A549 treated with AZD2906 at 1 μM for 4 hours (cell line): ENCODE measurements at places on chromosomes 1 and 21. TPM values are rescaled to one million over a fixed set of nuclear protein-coding genes. Genes with fewer than 3 reads are reported as not detected.

ODR4 gene
- total RNA-seq = 12.7 to 16.5 TPM (median 15.3 TPM) in 5 replicates

F13B gene
- total RNA-seq = 0.05 to 0.08 TPM (median 0.07 TPM) in 3 of 5 replicates, not detected in the others

LEFTY2 gene
- total RNA-seq = 0.07 to 0.43 TPM (median 0.17 TPM) in 4 of 5 replicates, not detected in the other

TSPEAR gene
- not detected in 5 replicates for total RNA-seq

LCE2A gene
- not detected in 5 replicates for total RNA-seq

NEK2 gene
- total RNA-seq = 33.4 to 51.2 TPM (median 40.0 TPM) in 5 replicates

OR2T33 gene
- not detected in 5 replicates for total RNA-seq

ARHGEF10L gene
- 5.6 to 7.2 TPM (median 6.7 TPM) in 5 replicates for total RNA-seq

PTGFR gene
- not detected in 5 replicates for total RNA-seq

FRRS1 gene
- 1.4 to 2.0 TPM (median 1.6 TPM) in 5 replicates for total RNA-seq

HPCAL4 gene
- 0.21 to 0.27 TPM (median 0.23 TPM) in 5 replicates for total RNA-seq

RNF186 gene
- total RNA-seq = not detected in 5 replicates

FOXO6 gene
- total RNA-seq = 0.42 to 1.0 TPM (median 0.96 TPM) in 5 replicates

LCE1E gene
- 0.32 TPM in 1 of 5 replicates, not detected in the others for total RNA-seq

SMPDL3B gene
- 1.1 to 1.6 TPM (median 1.3 TPM) in 5 replicates for total RNA-seq

CFHR5 gene
- not detected in 5 replicates for total RNA-seq

COL18A1 gene
- 136 to 168 TPM (median 156 TPM) in 5 replicates for total RNA-seq

CDA gene
- total RNA-seq = 33.3 to 43.7 TPM (median 34.5 TPM) in 5 replicates

SHISAL2A gene
- 0.46 to 0.84 TPM (median 0.50 TPM) in 5 replicates for total RNA-seq

ST3GAL3 gene
- total RNA-seq = 2.1 to 2.9 TPM (median 2.7 TPM) in 5 replicates

CD1D gene
- 0.03 to 0.05 TPM (median 0.04 TPM) in 4 of 5 replicates, not detected in the other for total RNA-seq

UBE2U gene
- not detected in 5 replicates for total RNA-seq

LDLRAD1 gene
- total RNA-seq = not detected in 5 replicates

SFT2D2 gene
- 11.1 to 19.0 TPM (median 12.2 TPM) in 5 replicates for total RNA-seq

GJB5 gene
- 0.06 to 0.15 TPM (median 0.12 TPM) in 4 of 5 replicates, not detected in the other for total RNA-seq

PIK3C2B gene
- 5.9 to 8.7 TPM (median 7.4 TPM) in 5 replicates for total RNA-seq

SLC9C2 gene
- total RNA-seq = not detected in 5 replicates

FMO2 gene
- not detected in 5 replicates for total RNA-seq

DDOST gene
- total RNA-seq = 194 to 210 TPM (median 205 TPM) in 5 replicates

S1PR1 gene
- 0.08 to 0.23 TPM (median 0.20 TPM) in 5 replicates for total RNA-seq

CALML6 gene
- total RNA-seq = 0.12 to 0.23 TPM (median 0.15 TPM) in 5 replicates

BNIPL gene
- 0.04 to 0.16 TPM (median 0.15 TPM) in 5 replicates for total RNA-seq

PLD5 gene
- 1.9 to 2.9 TPM (median 2.1 TPM) in 5 replicates for total RNA-seq

OVAAL gene
- total RNA-seq = 0.08 to 0.17 TPM (median 0.14 TPM) in 4 of 5 replicates, not detected in the other

SERINC2 gene
- 18.8 to 32.8 TPM (median 29.6 TPM) in 5 replicates for total RNA-seq

CLDN17 gene
- total RNA-seq = not detected in 5 replicates

MTARC1 gene
- total RNA-seq = 8.1 to 8.9 TPM (median 8.5 TPM) in 5 replicates

TSPAN1 gene
- 1.5 to 3.8 TPM (median 2.6 TPM) in 5 replicates for total RNA-seq

STPG1 gene
- total RNA-seq = 5.1 to 6.4 TPM (median 6.0 TPM) in 5 replicates

SPRR2E gene
- total RNA-seq = not detected in 5 replicates

CCDC185 gene
- 0.03 to 0.05 TPM (median 0.03 TPM) in 3 of 5 replicates, not detected in the others for total RNA-seq

GPR25 gene
- not detected in 5 replicates for total RNA-seq
